ENCODE measurements at places on chromosomes 3 and 15. TPM values are rescaled to one million over a fixed set of nuclear protein-coding genes. Genes with fewer than 3 reads are reported as not detected.

CACNA2D2 gene
- 0.87 TPM for total RNA-seq

GRCh38 chr3:193954752-193955151 is 181.2 kb upstream of the HES1 start:
- H3K4me3 ChIP-seq: no peak overlapping the region
- DNase-seq: no peak
- no peaks in the 10 kb centered on the region for H3K36me3 ChIP-seq
- H3K27me3 ChIP-seq: no peaks in the 10 kb centered on the region

DNA sequence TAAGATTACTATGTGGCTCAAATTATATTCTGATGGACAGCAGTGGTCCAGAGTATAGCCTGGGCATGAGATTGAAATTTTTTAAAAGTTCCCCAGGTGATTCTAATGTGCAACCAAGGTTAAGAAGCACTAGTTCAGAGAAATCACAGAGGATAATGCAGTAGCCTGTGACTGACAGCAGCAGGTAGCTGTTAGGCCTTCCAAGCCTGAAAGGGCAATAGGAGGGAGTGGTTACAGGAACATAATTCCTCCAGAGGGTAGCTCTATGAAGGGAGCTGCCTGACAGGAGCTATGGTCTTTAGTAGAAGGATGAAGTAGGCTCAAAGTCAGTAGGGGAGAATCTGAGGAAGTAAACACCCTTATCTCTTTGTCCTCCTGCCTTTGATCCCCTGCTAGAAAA is 342.9 kb upstream of the PPP2R3A start:
- H3K4me1 ChIP-seq: no peaks in the 10 kb centered on the region
- no peaks in the 10 kb centered on the region for H3K36me3 ChIP-seq
- no peaks in the 10 kb centered on the region for H3K27me3 ChIP-seq
- no peak overlapping the region for H3K27ac ChIP-seq
- no peak overlapping the region for H3K4me3 ChIP-seq

GOLGA8Q gene
- not detected for total RNA-seq
